Activated CD4-positive, alpha-beta T cell treated with anti-CD3 and anti-CD28 coated beads, Interleukin-2, amount 10 ng/mL, durations not matched to agents 24 days and 14 days (primary cell): ENCODE measurements at places on chromosomes 12 and 14. TPM values are rescaled to one million over a fixed set of nuclear protein-coding genes. Genes with fewer than 3 reads are reported as not detected.

PAPLN gene
- 0.54 and 0.83 TPM in 2 replicates for total RNA-seq

- no peak for DNase-seq
Observed at GRCh38 chr14:24297190-24297964, 2.2 kb downstream of the DHRS1 start.

GRCh38 chr12:116210131-116210530 lies 67.4 kb downstream of the MED13L start:
- no peak for DNase-seq

GRCh38 chr12:129310346-129310745 lies 457.1 kb downstream of the GLT1D1 start:
- no peak for DNase-seq

GRCh38 chr12:46110928-46111699 lies 120.7 kb upstream of the SCAF11 start:
- DNase-seq: no peak

B3GNT4 gene
- total RNA-seq: 0.64 and 1.0 TPM in 2 replicates

- DNase-seq: no peak
Observed at GRCh38 chr14:96790186-96790585, 7.0 kb upstream of the VRK1 start.

GRCh38 chr12:31591380-31591901 lies 505 bp upstream of the DENND5B start:
- peak; percentile 57 for DNase-seq

- DNase-seq: no peak
Observed at GRCh38 chr14:49614196-49614595, 6.2 kb downstream of the RPL36AL start.

- DNase-seq: no peak
Observed at GRCh38 chr12:26535826-26536225, 297.2 kb downstream of the ITPR2 start.

TGM1 gene
- 5.1 and 6.2 TPM in 2 replicates for total RNA-seq

DNA sequence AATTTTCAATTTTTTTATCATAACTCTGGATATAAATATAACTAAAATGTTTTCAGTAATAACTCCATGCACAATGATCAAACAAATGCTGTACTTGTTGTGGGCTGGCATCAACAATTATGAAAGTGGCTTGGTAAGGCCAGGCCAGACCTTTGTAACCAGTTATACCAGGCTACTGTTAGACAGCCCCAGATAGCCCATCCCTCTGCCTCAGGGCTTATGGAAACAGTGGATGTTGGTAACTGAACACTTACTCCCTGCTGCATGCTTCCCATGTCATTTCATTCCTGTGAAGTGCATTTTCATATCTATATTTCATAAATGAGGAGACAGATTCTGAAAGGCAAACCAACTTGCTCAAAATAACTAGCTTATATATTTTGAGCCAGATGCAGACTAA lies 195.0 kb downstream of the SYT1 start:
- no peak for DNase-seq

HCAR1 gene
- 6.0 and 6.8 TPM in 2 replicates for total RNA-seq
